ENCODE measurements at places on chromosomes 7 and 10.

- DNase-seq, result no peak
These were observed 7.0 kb downstream of the OSBPL3 start for GRCh38 chr7:24972991-24973390.

DNA sequence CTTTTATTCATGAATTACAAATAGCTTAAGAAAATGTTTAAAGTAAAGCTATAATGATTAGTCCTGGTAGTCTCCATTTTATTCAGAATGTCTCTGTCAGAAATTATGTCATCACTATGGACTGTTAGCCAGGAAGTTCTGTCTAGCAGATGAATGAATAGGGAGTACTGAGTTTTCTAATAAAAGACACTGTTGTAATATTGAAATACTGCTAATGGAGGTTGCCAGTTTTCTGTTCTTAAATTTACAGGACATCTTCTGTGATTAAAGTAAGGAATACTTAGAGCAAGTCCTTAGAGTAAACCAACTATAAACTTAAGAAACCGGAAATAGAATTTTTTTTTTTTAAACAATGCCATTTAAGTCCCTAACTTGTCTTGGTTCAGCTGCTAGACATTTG lies 309.8 kb downstream of the ADK start:
- DNase-seq, result no peak

DNA sequence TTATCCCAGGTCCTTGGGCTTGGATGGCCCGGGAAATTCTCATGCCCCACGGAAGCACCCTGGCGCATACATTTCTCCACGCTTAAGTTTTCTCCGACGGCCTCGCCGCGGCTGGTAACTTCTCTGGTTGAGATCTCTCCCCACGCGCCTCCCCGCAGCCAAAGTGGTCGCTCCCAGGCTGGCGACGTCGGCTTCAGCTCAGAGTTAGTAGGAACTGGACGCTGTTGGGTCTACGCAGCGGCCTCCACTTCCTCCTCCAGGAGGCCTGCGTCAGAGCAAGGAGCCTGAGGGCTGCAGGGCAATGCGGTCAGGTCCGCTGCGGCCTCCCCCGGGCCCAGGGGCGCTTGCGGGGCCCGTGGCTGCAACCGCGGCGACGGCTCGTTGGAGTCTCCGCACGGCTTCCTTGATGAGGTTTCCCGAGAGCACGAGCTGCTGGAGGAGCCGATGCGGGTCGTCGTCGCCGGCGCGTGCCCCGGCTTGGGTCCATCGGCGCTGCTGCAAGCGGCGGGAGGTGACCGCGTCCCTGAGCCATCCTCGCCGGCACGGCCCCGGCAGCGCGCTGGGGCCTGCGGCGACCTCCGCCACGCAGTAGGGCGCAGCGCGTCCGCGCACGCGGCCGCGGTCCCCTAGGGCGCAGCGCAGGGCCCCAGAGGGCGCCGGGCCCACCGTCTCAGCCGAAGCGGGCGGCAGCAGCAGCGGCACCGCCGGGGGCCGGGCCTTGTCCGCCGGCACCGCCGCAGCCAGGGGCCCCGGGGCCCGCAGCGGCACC lies 744 bp downstream of the FRAT2 start:
- no peak for DNase-seq

DNA sequence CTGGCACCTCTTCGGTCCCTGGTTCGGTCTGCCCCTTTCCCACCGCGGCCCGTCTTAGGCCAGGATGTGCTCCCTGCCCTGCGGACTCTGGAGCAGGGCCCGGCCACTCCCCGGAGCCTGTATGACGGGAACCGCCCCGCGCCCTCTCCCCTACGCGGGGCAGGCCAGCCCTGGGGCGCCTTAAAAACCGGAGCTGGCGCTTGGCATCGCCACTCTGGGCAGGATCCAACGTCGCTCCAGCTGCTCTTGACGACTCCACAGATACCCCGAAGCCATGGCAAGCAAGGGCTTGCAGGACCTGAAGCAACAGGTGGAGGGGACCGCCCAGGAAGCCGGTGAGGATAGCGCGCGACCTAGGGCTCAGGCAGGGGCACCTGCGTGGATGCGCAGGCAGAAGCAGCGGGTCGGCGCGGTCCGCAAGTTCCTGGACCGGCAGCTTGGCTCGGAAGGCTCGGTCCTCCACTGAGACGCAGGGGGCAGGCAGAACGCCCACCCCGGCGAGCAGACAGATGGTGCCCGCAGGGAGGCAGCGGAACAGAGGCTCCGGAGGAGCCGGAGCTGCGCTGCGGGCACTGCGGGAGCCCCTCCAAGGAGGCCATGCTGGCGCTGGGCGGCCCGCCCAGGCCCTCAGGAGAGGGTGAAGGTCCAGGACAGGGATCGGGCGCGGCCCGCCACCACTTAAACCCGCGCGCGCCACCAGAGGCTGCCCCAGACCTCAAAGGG lies at the start of gene ADIRF:
TSS of gene ADIRF (plus strand) at position 212 of the 723 bp plus-strand sequence. CDS start at position 275, 63 bp downstream.
- no peak for DNase-seq

DNA sequence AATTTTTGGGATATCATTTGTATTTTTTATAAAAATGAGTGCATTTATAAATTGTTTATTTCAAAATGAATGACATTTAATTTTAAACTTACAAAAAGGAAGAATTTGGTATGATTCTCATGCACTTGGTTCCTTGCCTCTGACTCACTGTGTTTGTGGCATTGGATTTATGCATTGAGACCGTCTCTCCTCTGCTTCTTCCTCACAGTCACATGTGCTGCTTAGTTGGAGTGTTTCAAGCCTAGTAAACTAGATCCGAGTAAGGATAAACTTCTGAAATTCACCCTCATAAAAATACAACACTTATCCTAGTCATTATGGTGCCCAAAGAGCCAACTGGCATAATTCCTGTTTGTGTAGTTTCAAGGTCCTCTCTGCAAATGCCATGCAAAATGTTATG lies 19.1 kb upstream of the FZD8 start:
- no peak for DNase-seq

DNA sequence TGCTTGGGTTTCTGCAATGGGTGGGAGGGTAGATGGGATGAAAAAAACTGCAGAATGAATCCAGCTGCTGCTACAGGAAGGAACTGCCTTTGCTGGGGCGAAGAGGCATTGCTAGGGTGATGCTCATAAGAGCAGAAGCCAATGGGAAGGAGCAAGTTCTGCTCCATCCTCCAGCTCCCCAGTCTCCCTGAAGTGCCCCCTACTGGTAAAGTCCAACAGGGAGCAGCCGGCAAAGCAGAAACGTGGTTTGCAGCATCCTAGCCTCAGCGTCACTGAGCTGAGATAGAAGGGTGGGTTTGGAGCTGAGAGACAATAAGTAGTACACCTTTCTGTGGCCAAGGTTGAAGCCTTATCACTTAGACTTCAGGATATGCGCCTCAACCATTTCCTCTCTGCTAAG lies 220.5 kb downstream of the CCSER2 start:
- DNase-seq, result no peak

Measured in stimulated activated CD8-positive, alpha-beta memory T cell treated with anti-CD3 and anti-CD28 coated beads, Interleukin-4, amount 100 ng/mL, for 1 hour (primary cell).